ENCODE measurements at places on chromosomes 4 and X.

GRCh38 chrX:107716816-107717700 lies 58.5 kb downstream of the TSC22D3 start:
- DNase-seq: peak; percentile 51

DNA sequence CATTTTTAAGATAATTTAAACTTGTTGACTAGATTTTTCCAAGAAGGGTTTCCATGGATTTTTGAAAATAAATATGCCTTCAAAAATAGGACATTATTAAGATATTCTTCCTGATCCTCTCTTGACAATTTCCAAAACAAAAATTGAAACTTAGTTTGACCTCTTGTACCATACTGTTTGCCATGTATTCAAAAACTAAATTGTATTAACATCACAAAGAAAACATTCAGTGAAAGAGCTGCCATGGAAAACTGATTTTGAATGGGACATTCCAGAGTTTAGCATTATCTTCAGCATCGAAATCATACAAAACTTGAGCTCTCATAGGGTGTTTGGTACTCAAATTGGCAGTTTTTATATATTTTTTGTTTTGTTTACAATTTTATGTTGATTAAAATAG lies 68.0 kb upstream of the HPGD start:
- no peak for DNase-seq

DNA sequence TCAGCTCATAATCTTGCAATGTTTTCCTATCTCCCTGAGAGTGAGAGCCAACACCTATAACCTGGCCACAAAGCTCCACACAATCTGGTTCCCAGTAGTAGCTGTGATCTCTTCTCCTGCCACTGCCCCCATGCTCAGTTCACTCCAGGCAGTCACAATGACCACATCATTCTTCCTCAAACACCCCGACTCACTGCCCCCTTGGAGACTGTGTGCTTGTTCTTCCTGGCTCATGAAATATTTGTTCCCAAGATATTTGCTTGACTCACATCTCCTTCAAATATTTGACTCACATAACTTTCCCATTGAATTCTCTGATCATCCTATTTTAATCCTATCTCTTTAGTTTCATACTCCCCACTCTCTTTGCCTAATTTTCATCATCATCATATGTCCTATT lies 173.7 kb downstream of the AREG start:
- DNase-seq: no peak

GRCh38 chr4:150135134-150135772 lies 57.0 kb downstream of the DCLK2 start:
- no peak for DNase-seq

DNA sequence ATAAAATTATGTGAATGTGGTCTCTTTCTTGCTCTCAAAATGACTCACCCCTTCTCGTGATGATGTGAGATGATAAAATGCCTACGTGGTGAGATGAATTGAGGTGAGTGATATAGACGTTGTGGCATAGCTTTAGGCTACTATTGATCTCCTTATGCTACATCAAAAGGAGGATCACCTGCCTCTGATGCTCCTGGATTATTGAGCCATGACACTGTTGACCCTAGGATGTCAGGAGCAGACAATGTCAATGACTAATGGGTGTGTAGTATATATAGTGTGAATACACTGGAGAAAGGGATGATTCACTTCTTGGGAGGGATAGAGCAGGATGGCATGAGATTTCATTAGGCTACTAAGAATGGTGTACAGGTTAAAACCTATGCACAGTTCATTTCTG lies 210.7 kb upstream of the PRPS2 start:
- no peak for DNase-seq

- no peak for DNase-seq
These were observed 25.7 kb upstream of the RP2 start for GRCh38 chrX:46811121-46811520.
